ENCODE measurements at places on chromosomes 6 and 20.

- no peak for DNase-seq
Measured at GRCh38 chr6:164693944-164694343, 615.5 kb downstream of the C6orf118 start.

DNA sequence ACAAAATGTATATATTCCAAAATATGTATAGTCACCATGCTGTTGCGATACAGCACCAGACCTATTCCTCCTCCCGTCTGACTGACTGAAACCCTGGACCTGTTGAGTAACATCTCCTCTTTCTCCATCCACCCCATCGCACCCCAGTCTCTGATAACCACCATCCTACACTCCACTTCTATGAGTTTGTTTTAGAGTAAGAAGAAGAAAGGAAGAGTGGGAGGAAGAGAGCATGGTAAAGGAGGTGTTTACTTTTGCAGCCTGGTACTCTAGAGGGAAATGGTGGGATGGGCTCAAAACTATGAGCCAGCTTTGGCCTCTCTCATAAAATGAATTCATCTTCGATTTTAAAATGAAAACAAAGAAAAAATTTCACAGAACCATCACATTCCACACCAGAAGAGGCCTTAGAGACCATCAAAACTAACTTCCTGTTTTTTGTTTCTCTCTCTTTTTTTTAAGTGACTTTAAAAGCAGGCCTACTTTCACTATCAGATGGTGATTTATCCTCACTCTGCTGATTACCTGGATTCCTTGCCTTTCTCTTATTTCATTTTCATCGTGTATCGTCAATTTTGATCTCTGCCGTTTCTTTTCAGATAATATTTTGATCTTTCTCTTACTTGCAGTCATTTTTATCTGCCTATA lies 16.8 kb upstream of the FUCA2 start:
- no peak for DNase-seq

GRCh38 chr6:30352550-30352949 lies 7.6 kb downstream of the RPP21 start:
- no peak for DNase-seq

- DNase-seq = no peak
Measured at GRCh38 chr6:113115196-113115595, 741.9 kb upstream of the MARCKS start.

DNA sequence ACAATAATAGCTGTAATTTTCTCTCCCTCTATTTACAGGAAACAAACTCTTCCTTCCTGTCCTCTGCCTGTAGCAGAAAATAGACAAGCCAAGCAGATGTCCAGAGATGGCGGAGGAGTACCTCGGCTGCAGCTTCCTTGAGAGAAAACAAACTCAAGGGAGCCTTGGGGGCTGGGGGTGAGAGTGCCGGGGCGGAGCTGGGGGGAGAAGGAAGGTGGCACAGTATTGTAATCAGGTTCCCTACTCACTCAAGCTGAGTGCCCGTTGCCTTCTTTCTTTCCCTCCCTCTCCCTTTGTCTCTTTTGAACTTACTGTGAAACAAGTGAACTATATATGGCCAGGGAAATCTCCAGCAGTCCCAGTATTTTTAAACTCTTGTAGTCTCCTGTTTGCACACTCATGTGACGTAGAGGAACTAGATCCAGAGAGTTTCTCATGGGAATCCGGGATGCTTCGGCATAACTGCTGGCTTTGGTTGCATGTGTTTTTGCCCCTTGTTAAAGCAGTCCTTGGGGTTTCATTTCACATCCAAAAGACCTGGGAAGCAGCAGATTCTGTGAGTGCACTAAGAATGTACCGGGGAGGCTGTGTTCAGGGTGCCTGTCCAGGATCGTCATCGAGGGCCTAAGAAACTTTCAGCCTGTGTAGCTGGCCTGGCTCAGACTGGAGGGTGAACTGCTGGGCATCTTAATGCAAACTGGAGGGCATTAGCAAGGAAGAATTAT lies 44.6 kb upstream of the HDDC2 start:
- no peak for DNase-seq

GRCh38 chr6:54892831-54893230 lies 46.3 kb downstream of the FAM83B start:
- DNase-seq = no peak

DNA sequence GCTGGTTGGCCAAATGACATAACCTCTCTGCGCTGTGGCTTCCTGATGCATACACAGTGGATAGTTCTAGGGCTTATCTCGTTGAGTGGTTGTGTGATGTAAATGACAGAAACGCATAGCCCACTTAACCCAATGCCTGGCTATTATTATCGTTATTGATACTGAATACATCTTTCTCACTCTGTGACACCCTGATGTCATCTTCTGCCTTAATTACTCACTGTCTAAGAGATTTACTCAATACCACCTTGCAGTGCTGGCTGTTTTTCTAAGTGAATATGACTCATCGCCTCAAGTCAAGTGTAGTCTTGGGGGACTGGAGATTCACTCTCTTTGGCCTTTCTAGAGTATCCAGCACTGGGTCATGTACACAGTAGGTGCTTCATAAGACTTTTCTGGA lies 73.6 kb downstream of the NDUFAF5 start:
- no peak for DNase-seq

DNA sequence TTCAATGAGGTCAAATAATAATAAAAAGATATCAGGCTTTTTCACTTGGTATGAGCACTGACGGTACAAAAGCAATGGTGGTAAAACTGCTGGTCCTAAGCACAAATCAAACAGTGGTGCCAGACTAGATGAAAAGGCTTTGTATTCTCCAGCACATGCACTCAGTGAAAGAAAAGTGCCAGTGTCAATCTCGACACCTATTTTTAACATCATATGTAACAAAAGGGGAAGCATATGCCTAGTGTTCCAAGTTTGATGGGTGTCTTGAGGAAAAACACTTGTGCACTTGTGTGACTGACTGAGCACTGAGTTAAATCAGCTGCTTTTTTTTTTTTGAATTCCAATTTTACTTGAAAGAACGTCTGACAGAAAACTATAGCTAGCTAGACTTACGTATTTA lies 27.3 kb downstream of the MED23 start:
- no peak for DNase-seq

- no peak for DNase-seq
Measured at GRCh38 chr6:168196881-168197635, 118.0 kb upstream of the FRMD1 start.

DNA sequence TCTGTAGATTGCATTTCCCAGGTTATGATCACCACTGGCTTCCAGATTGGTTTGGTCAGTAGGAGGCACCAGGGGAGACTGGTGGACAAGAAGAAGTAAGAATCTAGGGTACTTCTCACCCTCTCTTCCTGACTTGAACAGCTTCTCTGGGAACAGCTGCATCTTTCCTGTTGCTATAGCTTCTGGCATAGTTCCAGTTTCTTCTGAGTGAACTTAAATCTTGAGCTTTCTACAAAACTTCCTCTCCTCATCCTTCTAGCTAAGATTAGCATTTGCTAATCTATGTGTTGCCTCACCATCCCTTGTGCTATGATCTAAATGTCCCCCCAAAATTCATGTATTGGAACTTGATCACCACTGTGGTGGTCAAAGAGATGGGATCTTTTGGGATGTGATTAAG lies 724.6 kb downstream of the UTRN start:
- no peak for DNase-seq

DNA sequence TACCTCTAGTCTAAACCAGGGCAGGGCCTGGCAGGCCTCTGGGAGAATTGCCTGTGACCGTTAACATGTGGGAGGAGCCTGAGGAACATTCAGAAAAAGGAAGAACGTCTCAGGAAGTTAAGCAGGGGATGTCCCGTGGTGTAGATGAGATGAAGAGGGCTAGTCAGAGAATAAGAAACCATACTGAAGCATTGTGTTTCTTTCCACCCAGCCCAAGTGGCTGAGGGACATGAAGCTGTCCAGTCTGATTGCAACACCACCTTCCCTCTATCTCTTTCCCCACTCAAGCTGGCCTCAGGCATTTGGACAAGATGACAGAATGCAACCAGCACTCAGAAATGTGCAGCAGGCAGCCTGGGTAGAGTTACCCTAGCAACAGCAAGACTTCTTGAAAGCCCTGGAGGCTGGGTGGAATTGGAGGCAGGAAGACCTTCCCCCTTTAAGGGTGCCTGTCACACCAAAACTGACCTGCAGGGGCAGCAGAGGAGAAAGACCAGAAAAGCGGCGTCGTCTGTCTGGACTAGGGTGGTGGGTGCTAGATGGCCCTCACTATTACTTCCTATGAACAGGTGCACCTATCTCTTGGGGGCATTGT lies 186.1 kb downstream of the UNC5CL start:
- DNase-seq = no peak

DNA sequence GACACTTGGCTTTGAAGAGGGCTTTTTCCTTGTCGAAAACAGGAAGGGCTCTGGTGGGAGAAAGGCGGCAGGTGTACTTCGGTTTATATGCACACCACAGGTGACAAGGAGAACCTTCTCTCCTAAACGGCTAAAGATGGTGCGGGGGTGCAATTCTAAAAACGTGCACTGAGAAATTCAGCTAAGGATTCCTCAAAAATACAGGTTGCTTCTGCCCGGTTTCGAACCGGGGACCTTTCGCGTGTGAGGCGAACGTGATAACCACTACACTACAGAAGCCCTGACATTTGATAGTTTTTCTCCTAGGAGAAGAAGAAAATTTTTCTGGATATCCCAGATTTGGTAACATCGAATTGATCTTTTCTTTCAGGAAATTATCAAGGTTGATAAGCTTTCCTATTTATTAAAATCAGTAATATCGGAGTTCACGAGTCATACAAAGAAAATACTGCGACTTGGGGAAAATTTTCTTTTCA lies 32.0 kb downstream of the POM121L2 start:
- DNase-seq = peak; percentile 39

GRCh38 chr6:111721753-111722154 lies 116.1 kb upstream of the TRAF3IP2 start:
- DNase-seq = peak; percentile 29

- no peak for DNase-seq
Measured at GRCh38 chr6:24861934-24862333, 63.2 kb upstream of the ARMH2 start.
